ENCODE measurements at places on chromosomes 3 and 15. TPM values are rescaled to one million over a fixed set of nuclear protein-coding genes. Genes with fewer than 3 reads are reported as not detected.
A peak's percentile ranks its signal among the peaks of the same experiment; 100 is the strongest.

The LXN gene
- 1.8 TPM for total RNA-seq

- peak overlapping the region; percentile 67 for H3K4me3 ChIP-seq
- peak overlapping the region; percentile 92 for H3K27ac ChIP-seq
- H3K36me3 ChIP-seq = no peaks in the 10 kb centered on the region
- no peaks in the 10 kb centered on the region for H3K27me3 ChIP-seq
- peaks cover 21% of the 10 kb centered on the region for H3K4me1 ChIP-seq
Observed at GRCh38 chr15:92808598-92809063, 91.5 kb upstream of the CHD2 start.

- DNase-seq = peak; percentile 93
- H3K36me3 ChIP-seq = peaks cover 29% of the 10 kb centered on the region
- peak overlapping the region; percentile 84 for H3K27ac ChIP-seq
- no peaks in the 10 kb centered on the region for H3K27me3 ChIP-seq
- peak overlapping the region; percentile 34 for H3K4me3 ChIP-seq
Observed at GRCh38 chr15:73982222-73982962, 9.7 kb downstream of the STOML1 start.

The ALAS1 gene
- total RNA-seq = 62.8 TPM

DNA sequence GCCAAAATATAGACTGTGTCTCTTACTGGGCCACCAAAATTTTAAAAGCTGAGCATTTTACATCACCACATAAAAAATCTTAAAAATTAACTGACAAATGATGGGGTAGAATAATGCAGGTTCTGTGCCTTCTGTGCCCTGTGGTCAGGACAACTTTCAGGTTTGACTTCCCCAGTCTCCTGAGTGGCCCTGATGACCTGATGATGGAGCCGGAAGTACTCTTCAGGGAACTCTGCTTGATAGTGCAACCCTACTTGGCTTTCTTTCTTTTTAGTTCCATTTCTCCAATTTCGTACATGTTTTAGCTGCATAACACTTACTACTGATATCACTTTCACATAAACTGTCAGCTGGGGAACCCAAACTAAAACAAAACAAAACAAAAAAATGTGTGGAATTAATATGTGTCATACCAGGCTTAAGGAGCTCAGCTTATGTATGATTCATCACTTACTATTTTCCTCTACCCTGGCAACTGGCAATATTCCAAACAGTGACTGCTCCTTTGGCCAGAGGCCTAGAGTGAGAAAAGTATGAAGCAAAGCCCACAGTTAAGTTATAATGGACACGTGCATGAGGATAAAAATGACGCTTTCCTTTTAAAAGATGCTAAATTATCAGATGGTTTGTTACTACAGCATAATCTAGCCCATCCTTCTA lies 194.3 kb downstream of the BCHE start:
- peaks cover 7% of the 10 kb centered on the region for H3K4me1 ChIP-seq
- H3K36me3 ChIP-seq = no peaks in the 10 kb centered on the region
- peak; percentile 26 for DNase-seq
- H3K27me3 ChIP-seq = no peaks in the 10 kb centered on the region

- H3K27me3 ChIP-seq = no peaks in the 10 kb centered on the region
- H3K36me3 ChIP-seq = no peaks in the 10 kb centered on the region
- H3K4me3 ChIP-seq = no peak overlapping the region
- no peak overlapping the region for H3K27ac ChIP-seq
Observed at GRCh38 chr3:191141728-191142127, 57.3 kb upstream of the OSTN start.

GRCh38 chr3:73955494-73956070 lies 330.8 kb upstream of the PDZRN3 start:
- no peak overlapping the region for H3K4me3 ChIP-seq
- no peaks in the 10 kb centered on the region for H3K27me3 ChIP-seq
- H3K36me3 ChIP-seq = no peaks in the 10 kb centered on the region

GRCh38 chr3:29168696-29169095 lies 112.2 kb upstream of the RBMS3 start:
- no peak for DNase-seq
- H3K27ac ChIP-seq = no peak overlapping the region
- H3K4me1 ChIP-seq = no peaks in the 10 kb centered on the region
- H3K4me3 ChIP-seq = no peak overlapping the region
- H3K27me3 ChIP-seq = no peaks in the 10 kb centered on the region

DNA sequence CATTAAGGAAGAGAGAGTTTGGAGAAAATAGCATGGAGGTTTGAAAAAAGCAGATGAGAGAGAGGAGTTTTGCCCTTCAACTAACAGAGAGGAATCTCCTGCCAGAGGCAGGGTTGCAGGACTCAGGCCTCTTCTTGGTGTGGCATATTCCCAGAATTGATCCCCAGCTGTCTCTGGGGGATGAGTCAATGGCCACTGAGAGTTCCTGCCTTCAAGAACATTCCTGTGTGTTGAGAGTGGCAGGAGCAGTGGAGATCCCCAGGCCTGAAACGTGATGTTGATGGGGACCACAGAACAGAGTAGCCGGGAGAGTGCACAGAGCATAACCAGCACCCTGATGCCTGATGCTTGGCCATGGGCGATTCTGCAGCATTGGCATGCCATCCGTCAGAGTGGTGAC lies 348.4 kb upstream of the THBS1 start:
- H3K27ac ChIP-seq = no peak overlapping the region
- H3K4me3 ChIP-seq = no peak overlapping the region
- DNase-seq = no peak

DNA sequence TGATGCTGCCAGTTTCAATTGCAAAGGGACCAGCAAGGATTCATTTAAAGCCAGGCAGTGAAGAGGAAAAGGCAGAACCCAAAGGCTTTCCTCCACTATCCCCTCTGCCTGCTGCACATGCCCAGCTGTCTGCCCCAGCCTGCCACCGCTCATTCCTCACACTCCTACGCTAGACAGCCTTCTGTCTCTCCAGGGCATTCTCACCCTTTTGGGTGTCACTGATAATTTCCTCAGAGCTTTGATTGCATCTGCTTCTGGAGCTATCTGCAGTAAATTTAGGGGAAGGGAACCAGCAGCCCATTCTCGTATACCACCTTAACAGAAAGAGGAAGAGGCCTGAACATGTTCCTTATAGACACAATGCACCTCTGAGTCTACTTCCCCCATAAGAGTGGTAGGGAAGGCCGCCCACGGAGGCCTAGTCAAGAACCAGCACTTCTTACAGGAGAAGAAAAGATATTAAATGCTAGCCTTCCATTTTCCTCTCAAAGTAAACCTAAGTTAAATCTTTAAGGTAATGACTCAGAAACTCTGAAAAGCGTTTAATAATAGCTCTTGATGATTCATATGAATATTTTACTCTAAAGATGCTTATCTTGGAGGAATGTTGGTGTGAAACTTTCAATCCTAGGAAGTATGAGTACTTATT lies 20.9 kb downstream of the NUDT16 start:
- no peak for DNase-seq
- no peaks in the 10 kb centered on the region for H3K27me3 ChIP-seq
- no peaks in the 10 kb centered on the region for H3K4me1 ChIP-seq
- H3K4me3 ChIP-seq = no peak overlapping the region

The C2CD4B gene
- 1.8 TPM for total RNA-seq

The FBLN2 gene
- total RNA-seq = 30.3 TPM

GRCh38 chr3:138364356-138365252 lies 16.2 kb downstream of the MRAS start:
- DNase-seq = no peak
- no peaks in the 10 kb centered on the region for H3K27me3 ChIP-seq
- H3K4me3 ChIP-seq = no peak overlapping the region
- H3K27ac ChIP-seq = no peak overlapping the region
- H3K36me3 ChIP-seq = peaks cover 10% of the 10 kb centered on the region

The TRANK1 gene
- total RNA-seq = 4.5 TPM

GRCh38 chr3:117611211-117611610 lies 901.6 kb downstream of the TUSC7 start:
- H3K27me3 ChIP-seq = no peaks in the 10 kb centered on the region
- no peaks in the 10 kb centered on the region for H3K36me3 ChIP-seq
- no peak for DNase-seq
- H3K27ac ChIP-seq = no peak overlapping the region
- H3K4me1 ChIP-seq = no peaks in the 10 kb centered on the region

DNA sequence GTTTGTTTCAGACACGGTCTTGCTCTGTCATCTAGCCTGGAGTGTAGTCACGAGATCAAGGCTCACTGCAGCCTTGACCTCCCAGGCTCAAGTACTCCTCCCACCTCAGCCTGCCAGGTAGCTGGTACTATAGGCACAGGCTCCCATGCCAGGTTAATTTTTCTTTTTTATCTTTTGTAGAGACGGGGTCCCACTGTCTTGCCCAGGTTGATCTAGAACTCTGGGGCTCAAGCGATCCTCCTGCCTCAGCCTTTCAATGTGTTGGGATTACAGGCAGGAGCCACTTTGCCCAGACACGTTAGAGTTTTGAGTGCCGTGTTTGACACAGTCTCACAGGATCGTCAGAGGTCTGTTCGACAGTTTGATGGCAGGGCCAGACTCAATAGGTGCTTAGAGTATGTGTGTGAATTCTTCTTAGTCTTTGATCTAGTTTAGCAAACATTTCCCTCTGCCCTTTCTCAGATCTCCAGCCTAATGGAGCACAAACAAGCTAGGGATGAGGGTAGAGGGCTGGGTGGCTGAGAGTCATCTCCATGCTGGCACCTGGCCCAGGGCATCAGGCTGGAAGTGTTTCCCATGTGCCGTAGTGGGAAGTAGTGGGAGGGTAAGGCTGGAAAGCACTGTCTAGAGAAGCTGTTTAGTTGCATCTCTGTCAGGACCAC lies 66.1 kb upstream of the DLG1 start:
- H3K4me3 ChIP-seq = no peak overlapping the region
- H3K27me3 ChIP-seq = no peaks in the 10 kb centered on the region
- peaks cover 4% of the 10 kb centered on the region for H3K4me1 ChIP-seq
- H3K36me3 ChIP-seq = no peaks in the 10 kb centered on the region
- no peak for DNase-seq

The GREM1 gene
- total RNA-seq = 2.0 TPM

GRCh38 chr3:108448593-108448992 lies 61.8 kb downstream of the MYH15 start:
- H3K4me3 ChIP-seq = no peak overlapping the region
- H3K27ac ChIP-seq = no peak overlapping the region
- no peak for DNase-seq
- H3K27me3 ChIP-seq = no peaks in the 10 kb centered on the region

DNA sequence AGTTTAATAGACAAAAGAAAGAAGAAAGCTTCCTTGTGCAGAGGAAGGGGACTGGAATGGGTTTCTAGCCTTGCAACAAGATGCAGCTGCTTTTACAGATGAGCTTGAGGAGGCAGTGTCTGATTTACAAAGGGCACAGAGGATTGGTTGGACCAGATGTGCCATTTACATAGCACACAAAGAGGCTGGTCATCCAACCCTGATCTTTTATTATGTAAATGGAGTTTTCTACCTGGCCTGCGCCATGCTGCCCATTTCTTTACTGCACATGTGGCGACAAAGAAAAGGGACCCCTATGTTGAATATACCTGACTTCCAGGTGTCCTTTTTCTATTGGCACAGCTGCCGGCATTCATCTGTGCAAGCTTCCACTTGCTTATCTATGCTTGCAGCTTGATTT lies 409.4 kb upstream of the FRG2C start:
- no peaks in the 10 kb centered on the region for H3K27me3 ChIP-seq
- H3K27ac ChIP-seq = no peak overlapping the region
- no peaks in the 10 kb centered on the region for H3K36me3 ChIP-seq

- DNase-seq = no peak
- no peaks in the 10 kb centered on the region for H3K27me3 ChIP-seq
- no peaks in the 10 kb centered on the region for H3K36me3 ChIP-seq
- no peaks in the 10 kb centered on the region for H3K4me1 ChIP-seq
- H3K4me3 ChIP-seq = no peak overlapping the region
- H3K27ac ChIP-seq = no peak overlapping the region
Observed at GRCh38 chr3:8341821-8342247, 159.8 kb upstream of the LMCD1 start.

GRCh38 chr15:81856634-81857026 lies 189.2 kb downstream of the MEX3B start:
- H3K27ac ChIP-seq = no peak overlapping the region
- H3K4me1 ChIP-seq = no peaks in the 10 kb centered on the region
- H3K36me3 ChIP-seq = no peaks in the 10 kb centered on the region
- H3K4me3 ChIP-seq = no peak overlapping the region

The MST1R gene
- total RNA-seq = 1.7 TPM

GRCh38 chr15:66566963-66567531 lies 1.2 kb upstream of the LCTL start:
- no peak overlapping the region for H3K27ac ChIP-seq
- no peak for DNase-seq
- H3K36me3 ChIP-seq = no peaks in the 10 kb centered on the region
- no peaks in the 10 kb centered on the region for H3K27me3 ChIP-seq

- H3K4me3 ChIP-seq = no peak overlapping the region
- DNase-seq = no peak
- peaks cover 96% of the 10 kb centered on the region for H3K36me3 ChIP-seq
- H3K27me3 ChIP-seq = no peaks in the 10 kb centered on the region
Observed at GRCh38 chr3:183802989-183803388, 22.4 kb downstream of the MAP6D1 start.

The GHSR gene
- not detected for total RNA-seq
